Retinal pigment epithelial cell (primary cell): ENCODE measurements at places on chromosomes 5 and 9.

GRCh38 chr5:115838885-115839518, 2.4 kb downstream of the ATG12 start:
- no peak for DNase-seq

- no peak for DNase-seq
These were observed 7.8 kb upstream of the TPM2 start for GRCh38 chr9:35697486-35697885.

GRCh38 chr9:127650518-127650917, 38.4 kb downstream of the STXBP1 start:
- DNase-seq, result no peak

GRCh38 chr9:111700776-111701175, 39.4 kb downstream of the GNG10 start:
- DNase-seq, result no peak

DNA sequence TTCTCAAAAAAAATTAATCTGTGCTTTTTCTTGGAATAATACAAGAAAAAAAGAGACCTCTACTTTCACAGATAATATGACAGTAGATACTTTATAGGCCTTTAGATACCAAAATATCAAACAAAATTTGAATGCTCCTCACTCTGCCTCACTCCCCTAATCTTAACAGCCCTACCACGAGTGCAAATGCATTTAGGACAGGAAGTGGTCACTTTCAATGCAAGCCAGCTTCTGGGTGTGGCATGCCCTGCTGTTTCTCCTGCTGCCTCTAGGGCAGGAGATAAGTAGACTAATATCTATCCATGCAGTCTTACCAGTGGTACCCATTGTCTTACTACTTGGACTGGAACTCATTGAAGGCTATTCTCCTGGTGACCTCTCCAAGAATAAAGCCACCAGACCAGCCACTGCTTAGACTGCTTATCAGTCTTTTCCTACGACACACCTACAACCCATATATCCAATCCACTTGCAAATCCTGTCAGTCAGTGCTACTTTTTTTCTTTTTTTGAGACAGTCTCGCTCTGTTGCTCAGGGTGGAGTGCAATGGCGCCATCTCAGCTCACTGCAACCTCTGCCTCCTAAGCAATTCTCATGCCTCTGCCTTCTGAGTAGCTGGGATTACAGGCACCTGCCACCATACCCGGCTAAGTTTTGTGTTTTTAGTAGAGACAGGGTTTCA, 23.0 kb downstream of the FRRS1L start:
- DNase-seq, result no peak

DNA sequence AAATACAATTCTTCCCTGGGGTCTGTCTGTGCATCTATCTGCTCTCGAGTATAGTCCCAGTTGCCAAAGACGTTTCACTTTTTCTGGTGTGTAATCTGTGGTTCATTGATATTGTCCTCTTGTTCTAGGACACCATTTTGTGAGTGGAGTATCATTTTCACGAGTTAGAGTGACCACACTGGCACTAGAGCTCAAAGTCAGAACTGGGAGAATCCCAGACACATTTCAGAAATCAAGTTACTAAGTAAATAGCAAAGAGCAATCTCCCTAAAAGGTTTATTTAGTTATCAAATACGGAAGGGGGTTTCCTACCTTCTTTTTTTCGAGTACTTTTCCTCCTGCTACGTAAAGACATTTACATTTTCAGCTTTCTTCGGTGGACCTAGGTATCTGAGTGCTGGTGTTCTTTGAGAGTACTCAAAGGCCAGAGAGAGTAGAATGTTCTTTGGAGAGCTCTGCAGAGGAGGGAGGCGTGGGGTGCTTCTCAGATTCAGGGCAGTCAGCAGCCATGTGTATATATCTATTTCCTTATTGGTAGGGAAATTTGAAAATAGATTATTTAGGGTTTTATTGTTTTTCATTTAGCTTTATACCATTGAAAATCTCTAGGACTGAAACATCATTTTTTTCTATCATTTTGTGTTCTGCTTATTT, 8.9 kb upstream of the HSPA9 start:
- DNase-seq, result no peak

DNA sequence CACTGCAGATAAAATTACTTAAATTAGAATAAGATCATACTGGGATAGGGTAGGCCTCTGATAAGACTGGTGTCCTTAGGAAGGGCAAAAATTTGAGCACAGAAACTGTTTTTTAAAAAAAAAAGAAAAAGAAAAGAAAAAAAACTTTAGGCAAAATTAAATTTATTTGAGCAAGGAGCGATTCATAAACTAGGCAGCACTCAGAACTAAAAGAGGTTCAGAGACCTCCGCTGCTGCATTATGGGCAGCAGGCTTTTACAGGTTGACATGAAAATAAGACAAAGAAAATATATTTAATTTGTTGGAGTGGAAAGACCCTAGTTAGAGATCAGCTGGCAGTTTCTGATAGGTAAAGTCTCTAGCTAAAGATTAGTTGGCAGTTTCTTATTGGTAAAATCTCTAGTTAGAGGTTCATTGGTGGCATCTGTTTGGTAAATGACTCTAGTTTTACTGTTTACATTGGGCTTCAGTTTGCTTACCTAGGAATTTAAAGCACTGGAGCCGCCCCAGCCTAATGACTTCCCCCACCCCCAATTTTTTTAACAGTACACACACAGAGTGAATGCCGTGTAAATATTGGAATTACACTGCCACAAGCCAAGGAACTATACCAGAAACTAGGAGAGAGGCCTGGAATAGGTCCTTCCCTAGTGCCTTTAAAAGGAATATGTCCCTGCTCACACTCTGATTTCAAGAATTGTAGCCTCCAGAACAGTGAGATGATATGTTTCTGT, 4.5 kb upstream of the PLPP6 start:
- DNase-seq, result no peak

DNA sequence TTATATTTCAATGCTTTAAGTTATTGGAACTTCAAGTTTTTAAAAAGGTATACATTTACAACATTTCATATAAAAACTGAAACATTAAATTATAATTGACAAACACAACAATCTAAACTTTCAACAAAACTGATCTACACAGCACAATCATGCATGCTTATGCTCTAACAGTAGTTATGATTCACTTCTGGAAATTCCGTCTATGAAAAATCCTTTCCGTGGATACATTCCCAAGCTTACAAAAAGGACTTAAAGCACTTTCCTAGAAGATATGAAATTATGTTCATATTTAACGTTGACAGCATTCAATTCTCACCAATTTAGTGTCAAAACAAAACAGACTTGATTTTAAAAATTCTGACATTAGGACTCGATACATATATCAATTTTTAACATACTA, 3.7 kb downstream of the HNRNPH1 start:
- DNase-seq, result no peak

DNA sequence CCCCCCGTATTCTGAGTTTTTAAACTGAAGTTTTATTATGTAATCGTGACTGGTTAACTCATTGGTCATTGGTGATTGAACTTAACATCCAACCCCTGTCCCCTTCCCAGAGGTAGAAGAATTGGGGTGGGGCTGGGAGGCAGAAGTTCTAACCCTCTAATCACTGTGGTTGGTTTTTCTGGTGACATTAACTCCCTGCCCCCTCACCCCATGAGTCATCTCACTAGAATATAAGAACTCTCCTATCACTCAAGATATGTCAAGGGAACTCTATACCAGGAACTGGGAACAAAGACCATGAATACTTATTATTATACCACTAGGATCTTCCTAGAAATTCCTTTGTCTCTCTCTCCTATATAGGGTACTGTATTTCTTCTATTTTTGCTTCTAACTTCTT, 52.3 kb upstream of the CAVIN4 start:
- no peak for DNase-seq

- DNase-seq, result no peak
These were observed 35.0 kb downstream of the RASGEF1C start for GRCh38 chr5:180173875-180174586.
